CD4-positive, alpha-beta T cell (primary cell): ENCODE measurements at places on chromosomes 1 and 21.

DNA sequence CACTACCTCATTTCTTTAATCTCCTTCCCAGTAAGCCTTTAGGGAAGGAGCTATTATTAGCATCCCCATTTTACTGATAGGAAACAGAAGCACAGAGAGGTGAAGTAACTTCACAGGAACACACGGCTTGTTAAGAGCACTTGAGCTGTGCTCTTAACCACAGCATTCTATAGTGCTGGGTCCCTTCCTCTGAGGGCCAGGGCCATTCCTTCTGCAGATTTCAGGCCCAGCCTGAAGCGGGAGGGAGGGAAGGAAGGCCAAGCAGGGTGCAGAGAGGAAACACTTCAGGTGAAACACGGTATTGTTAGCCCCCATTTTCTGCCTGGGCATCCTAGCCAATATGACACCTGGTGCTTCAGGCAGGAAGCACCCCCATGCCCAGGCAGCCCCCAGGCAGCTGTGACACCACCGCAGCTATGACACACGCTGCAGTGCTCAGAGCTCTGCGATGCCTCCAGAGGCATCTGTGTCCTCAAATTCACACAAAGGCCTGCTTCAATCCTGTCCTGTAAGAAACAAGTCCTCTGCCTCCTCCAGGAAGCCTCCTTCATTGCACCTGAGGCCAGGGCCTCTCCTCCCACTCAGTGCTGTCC is 4.5 kb upstream of the EXTL1 start:
- DNase-seq: no peak

- no peak for DNase-seq
Observed at GRCh38 chr1:53195246-53196016, 1.2 kb upstream of the CPT2 start.

DNA sequence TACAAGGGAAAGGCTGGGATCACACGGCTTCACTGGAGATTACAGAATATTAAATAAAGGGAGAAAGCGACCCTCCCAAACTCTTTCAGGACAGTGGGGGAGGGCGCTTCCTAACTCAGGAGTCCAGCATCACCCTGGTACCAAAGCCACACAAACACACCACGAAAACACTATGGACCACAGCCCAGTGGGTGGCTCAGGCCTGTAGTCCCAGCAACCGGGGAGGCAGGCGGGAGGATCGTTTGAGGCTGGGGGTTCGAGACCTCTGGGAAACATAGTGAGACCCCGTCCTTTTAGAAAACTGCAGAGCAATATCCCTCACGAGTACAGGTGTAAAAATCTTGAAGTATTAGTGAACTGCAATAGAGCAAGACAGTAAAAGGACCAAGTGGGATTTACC is 16.0 kb downstream of the TRIM11 start:
- no peak for DNase-seq

GRCh38 chr21:15768045-15768601 is 38.3 kb downstream of the USP25 start:
- DNase-seq: no peak

GRCh38 chr1:192133350-192133926 is 24.8 kb upstream of the RGS18 start:
- no peak for DNase-seq

- DNase-seq: no peak
Observed at GRCh38 chr1:198153804-198154203, 3.0 kb upstream of the NEK7 start.

DNA sequence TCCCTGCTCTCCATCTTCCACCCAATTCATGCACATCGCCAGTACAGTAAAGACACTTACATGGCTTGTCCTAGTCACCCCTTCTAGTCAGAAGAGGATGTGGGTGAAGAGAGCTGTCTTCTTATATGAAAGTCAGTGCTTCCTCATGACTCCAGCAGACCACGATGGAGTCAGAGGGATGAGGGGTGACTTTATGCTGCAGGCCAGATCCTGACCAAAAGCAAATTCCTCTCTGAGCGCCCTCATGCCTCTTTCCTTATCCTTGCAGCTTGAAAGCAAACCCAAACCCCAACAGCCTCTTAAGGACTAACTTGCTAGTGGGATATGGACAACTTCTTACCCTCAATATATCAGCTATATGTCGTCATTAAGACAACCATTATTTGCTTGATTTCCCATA is 348.2 kb upstream of the DUSP10 start:
- DNase-seq: no peak

- DNase-seq: no peak
Observed at GRCh38 chr1:55580845-55581332, 365.7 kb upstream of the USP24 start.

DNA sequence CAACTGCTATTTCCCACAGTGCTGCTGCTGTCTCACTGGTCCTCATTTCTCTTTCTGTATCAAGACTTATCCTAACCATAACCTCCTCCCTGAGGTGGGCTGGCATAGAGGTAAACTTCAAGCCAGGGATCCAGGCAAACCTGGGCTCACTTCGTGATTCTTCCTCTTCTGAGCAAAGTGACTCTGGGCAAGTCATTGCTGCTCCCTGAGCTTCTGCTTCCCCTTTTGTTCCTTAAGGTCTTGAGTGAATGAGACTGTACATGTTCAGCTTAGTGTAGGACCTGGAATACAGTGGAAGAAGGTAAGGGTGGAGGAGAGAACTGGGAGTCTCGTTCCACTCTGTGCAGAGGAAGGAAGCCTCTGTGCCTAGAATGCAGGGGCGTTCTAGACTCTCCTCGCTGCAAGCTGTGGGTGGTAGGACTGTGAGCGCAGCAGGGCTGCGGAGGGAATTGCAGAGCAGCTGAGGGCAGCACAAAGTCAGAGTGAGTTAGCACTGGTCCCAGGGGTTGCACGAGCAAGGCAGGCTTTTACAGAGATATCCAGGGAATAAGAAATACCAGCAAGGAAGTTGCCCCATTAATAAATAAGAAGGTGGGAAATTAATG is 11.4 kb upstream of the ERI3 start:
- DNase-seq: no peak

DNA sequence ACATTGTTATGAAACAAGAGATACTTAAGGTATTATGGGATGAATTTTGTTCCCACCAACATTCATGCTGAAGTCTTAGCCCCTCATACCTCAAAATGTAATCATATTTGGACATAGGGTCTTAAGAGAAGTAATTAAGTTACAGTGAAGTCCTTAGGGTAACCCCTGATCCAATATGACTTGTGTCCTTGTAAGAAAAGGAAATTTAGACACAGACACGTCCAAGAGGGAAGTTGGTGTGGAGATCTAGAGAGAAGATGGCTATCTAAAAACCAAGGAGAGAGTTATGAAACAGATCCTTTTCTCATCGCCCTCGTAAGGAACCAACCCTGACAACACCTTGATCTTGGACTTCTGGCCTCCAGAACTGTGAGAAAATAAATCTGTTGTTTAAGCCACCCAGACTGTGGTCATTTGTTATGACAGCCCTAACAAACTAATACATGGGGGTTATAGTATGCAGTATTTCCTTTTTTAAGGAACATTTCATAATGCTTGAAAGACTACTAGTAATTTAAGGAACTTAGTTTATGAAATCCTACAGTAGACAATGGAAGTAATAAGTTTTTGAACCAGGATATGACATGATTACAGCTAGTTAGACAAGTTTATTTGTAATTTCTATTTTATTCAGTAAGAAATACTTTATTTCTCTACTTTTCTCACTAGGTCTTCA is 875.5 kb upstream of the ADGRL2 start:
- no peak for DNase-seq

- no peak for DNase-seq
Observed at GRCh38 chr1:83769594-83770318, 229.2 kb downstream of the TTLL7 start.

- no peak for DNase-seq
Observed at GRCh38 chr1:2935751-2936390, 85.4 kb upstream of the ACTRT2 start.

DNA sequence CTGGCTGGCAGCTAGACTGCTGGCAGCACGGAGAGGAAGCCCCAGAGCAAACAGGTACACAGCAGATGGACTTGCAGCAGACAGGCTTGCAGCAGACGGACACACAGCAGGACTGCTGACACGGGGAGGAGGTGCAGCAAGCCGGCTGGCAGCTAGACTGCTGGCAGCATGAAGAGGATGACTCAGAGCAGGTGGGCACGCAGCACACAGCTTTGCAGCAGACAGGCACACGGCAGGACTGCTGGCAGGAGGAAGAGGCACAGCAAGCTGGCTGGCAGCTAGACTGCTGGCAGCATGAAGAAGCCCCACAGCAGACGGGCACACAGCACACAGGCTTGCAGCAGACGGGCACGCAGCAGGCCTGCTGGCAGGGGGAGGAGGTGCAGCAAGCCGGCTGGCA is 498 bp downstream of the KRTAP10-2 start:
- no peak for DNase-seq

GRCh38 chr1:1926886-1927660 is 8.0 kb upstream of the TMEM52 start:
- no peak for DNase-seq

- DNase-seq: no peak
Observed at GRCh38 chr1:178528228-178528952, 15.5 kb downstream of the TEX35 start.

GRCh38 chr1:22832414-22832786 is 121.8 kb downstream of the EPHB2 start:
- DNase-seq: no peak

DNA sequence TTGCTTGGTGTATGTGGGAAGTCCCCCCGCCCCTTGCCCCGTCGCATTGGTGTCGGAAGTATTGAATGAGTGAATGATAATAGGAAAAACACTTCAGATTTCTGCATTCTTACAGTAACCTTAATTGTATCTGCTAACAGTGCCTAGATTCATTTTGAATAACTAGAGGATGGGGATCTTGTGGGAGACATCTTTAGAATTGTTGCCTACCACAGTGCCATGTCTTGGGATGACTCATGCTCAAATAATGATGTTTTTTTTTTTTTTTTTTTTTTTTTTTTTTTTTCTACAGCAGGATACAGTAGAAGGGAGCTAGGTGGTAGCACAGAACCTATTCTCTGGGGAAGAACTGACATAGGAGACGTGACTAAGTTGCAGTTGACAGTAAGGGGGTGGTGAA is 237.9 kb downstream of the USP25 start:
- DNase-seq: no peak

- DNase-seq: no peak
Observed at GRCh38 chr1:43388613-43389012, 987 bp downstream of the MED8 start.

GRCh38 chr1:183720028-183720427 is 66.9 kb upstream of the APOBEC4 start:
- no peak for DNase-seq

GRCh38 chr1:187763976-187764375 is 935.2 kb downstream of the PLA2G4A start:
- DNase-seq: no peak

GRCh38 chr1:239930686-239931262 is 160.9 kb upstream of the FMN2 start:
- DNase-seq: no peak

DNA sequence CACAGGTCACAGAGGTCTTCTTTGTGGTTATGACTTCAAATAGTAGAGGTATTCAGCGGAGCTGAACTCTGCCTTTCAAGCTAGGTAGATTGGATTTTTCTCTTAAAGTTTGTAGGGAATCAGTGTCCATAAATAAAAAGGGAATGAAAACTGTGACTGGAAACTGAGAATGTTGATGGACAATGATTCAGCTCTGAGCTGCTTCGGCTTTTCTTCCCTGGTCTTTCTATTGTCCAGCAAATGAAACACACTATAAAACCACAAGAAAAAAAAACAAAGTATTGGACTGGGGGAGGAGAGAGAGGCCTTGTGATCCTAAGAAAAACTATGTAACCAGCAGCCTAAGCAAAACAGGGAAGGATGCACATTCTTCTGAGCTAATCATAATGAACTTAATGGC is 11.1 kb downstream of the TNNI3K start:
- DNase-seq: no peak

GRCh38 chr1:174890024-174890423 is 109.7 kb upstream of the CACYBP start:
- no peak for DNase-seq

DNA sequence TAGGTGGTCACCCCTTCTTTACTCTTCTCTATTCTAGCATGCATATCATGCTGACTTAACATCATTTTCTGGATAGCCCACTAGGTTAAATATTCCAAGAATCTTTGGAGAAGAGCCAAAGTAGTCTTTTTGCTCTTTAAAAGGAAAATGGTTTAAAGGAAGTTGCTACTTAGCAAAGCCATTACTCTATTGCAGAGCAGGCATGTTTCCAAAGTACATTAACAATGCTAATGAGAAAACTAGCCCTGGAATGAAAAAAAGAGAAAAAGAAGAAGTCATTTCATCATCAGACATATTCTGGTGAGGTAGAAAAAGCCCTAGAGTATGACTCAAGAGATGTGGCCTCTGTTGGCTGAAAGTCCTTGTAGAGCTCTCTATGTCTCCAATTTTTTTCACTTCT is 74.0 kb downstream of the NUF2 start:
- no peak for DNase-seq

- no peak for DNase-seq
Observed at GRCh38 chr1:76267631-76268030, 193.1 kb downstream of the ST6GALNAC3 start.

GRCh38 chr1:225697428-225697827 is 44.5 kb upstream of the ENAH start:
- DNase-seq: no peak

DNA sequence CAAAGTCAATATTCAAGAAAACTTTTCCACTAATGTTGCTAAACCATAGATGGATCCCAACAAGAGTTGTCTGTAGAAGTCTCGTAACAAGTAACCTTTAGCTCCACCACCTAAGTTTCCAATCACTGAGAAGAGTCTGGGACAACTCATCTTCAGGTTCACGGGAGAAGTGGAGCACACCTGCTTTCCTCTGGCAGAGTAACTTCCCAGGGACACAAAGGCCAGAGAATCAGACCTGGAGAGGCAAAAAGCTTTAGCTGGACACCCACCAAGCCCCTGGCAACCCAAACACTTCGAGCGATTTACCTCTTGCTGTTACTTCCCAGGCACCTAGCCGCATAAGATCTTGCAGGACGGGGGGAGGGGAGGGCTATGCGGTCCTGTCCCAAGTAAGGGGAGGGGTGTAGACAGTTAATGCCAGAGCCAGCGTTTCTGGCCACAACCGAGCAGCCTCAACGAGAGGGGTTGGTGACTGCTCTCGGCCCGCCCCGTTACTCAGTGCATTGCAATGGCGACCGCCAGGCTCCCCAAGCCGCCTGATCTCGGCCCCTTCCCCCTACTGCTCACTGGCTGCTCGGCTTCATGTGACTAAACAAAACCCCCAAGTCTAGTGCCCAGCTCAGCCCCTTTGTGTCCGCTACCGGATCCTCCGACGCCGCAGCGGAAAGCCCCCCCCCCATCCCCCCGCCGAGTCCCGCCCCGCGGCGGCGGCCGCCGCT is 709 bp downstream of the ZNF644 start:
- DNase-seq: peak; percentile 47

DNA sequence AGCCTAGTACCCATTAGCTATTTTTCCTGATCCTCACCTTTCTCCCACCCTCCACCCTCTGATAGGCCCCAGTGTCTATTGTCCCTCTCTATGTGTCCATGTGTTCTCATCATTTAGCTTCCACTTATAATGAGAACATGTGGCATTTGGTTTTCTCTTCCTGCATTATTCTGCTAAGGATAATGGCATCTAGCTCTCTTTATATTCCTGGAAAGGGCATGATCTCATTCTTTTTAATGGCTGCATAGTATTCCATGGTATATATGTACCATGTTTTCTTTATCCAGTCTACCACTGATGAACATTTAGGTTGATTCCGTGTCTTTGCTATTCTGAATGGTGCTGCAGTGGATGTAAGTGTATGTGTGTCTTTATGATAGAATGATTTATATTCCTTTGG is 178.9 kb downstream of the NEK7 start:
- no peak for DNase-seq

- DNase-seq: no peak
Observed at GRCh38 chr1:97553971-97554370, 366.9 kb downstream of the DPYD start.
